ENCODE measurements at places on chromosomes 1 and 21. TPM values are rescaled to one million over a fixed set of nuclear protein-coding genes. Genes with fewer than 3 reads are reported as not detected.

DNA sequence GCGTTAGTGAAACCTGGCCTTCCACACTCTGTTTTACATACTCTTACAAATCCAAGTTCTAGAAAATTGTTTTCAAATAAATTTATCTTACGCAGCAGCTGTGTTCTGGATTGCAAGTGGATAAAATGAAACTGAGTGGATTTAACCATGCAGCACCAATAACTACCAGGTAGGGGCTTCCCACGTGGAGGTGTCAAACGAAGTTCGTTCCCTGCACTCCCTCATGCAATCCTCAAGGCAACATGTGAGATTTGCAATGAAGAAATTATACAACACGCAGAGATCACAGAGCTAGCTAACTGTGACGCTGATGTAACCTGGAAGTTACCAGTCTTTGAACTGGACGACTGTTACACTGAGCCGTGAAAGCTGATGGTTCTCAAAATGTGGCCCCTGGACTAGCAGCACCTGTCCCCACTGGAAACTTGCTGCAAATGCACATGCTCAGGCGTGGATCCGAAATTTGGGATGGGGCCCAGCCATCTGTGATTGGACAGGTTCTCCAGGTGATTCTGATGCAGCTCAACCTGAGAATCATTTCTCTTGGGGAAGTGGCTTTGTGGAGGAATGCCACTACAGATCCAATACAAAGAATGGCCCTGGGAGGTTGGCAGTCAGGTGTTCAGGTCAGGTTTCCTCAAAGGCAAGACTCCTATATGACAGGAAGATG lies 36.3 kb downstream of the RSPH1 start:
- DNase-seq: no peak

GREM2 gene
- 0.83 TPM for polyA plus RNA-seq

TSPEAR gene
- 0.53 TPM for polyA plus RNA-seq

CD247 gene
- 0.92 TPM for polyA plus RNA-seq

GRCh38 chr1:161492827-161493226 lies 12.4 kb upstream of the FCGR2A start:
- no peak for DNase-seq

DNA sequence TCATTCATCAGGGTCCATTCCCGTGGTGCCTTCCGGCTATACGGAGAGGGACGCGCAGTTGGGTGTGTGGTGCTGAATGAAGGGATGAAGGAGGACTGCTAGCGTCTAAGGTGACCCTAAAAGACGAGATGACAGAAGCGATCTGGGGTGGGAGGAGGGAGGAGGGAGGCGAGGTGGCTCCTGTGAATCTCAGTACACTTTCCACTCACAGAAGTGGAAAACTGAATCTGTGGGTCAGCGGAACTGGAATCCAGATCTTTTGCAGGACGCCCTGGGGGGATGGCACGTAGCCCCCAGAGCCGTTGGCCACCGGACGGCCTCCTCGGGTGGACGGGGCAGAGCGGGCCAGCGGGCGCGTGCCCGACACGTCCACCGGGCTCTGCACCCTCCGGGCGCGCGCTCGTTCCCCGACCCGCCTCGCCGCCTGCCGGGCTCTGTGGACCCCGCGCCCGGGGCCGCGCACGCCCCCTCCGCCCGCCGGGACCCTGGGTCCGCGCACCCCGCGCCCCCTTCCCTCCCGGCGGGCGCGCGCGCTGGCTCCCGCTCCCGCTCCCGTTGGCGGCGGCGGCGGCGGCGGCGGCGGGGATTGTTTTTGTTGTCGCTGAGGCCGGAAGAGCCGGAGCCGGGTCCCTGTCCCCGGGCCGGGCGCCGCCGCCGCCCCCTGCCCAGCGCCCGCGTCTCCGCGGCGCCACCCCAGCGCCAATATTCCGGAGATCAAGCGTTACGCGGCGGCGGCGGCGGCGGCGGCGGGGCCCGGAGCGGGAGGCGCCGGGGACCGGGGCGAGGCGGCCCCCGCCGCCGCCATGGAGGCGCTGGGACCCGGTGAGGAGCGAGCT lies at the start of gene AGO4:
Gene AGO4, plus strand, starts transcription at position 403 of the 836 bp plus-strand sequence. Its CDS starts 401 bp downstream, at position 804.
- DNase-seq: peak; percentile 47

CTSS gene
- 14.0 TPM for polyA plus RNA-seq

C8B gene
- polyA plus RNA-seq: not detected

GBP7 gene
- not detected for polyA plus RNA-seq

- no peak for DNase-seq
Observed at GRCh38 chr1:200036619-200037270, 9.2 kb downstream of the NR5A2 start.

DNA sequence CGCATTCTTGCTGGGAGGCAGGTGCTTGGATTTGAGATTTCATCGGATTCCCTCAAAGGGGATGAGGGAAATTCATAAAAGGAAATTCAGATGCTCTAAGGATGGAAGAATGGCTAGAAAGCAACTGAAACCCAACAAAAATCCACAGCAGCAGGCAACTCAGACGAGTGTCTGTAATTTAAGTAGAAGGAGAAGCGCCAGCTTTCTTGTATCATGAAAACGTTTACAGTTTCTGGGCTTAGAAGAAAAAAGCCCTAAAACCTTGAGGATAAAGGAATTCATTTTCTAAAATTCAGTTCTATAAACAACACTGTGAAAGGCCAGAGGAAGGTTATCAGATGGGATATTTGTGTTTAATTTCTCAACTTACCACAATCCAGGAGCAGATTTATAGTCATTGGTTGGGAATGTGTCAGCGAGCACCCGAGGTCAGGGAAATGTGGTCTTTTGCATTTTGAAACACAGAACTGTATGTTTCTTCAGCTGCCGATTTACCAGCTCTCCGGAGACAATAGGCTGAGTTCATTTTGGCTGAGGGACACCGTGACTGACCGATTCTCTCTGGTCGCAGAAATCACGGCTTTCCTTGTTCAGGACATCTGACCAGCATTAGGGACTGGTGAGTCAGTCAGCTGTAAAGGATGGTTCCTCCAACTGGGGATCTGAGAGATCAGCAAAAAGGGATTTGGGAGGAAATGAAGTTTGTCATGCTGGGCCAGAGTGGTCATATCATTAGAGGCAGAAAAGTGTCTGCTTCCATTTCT lies 111.6 kb upstream of the ERRFI1 start:
- DNase-seq: no peak

DNA sequence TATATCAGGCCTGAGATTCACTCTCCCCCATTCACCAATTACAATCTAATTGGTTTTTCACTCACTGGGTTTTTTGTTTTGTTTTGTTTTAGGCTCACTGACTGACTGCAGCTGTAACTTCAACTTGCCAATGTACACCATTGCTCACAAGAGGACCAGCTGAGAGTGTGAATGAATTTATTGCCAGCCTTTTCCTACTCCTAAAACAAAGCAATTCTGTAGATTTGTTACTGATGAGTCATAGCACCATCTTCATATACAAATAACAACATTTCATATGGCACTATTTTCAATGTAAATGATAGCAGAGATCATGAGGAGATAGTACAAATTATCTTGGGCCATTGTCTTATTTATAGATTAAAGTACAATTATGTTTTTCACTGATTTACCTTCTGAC lies 76.0 kb upstream of the DPYD start:
- no peak for DNase-seq

- DNase-seq: peak; percentile 41
Observed at GRCh38 chr1:76125473-76126219, 51.1 kb downstream of the ST6GALNAC3 start.

- DNase-seq: no peak
Observed at GRCh38 chr21:43600642-43601402, 58.5 kb downstream of the HSF2BP start.

RGS18 gene
- 2.8 TPM for polyA plus RNA-seq

- no peak for DNase-seq
Observed at GRCh38 chr1:206108635-206109034, 8.6 kb downstream of the AVPR1B start.

UBL4B gene
- polyA plus RNA-seq: not detected

DNA sequence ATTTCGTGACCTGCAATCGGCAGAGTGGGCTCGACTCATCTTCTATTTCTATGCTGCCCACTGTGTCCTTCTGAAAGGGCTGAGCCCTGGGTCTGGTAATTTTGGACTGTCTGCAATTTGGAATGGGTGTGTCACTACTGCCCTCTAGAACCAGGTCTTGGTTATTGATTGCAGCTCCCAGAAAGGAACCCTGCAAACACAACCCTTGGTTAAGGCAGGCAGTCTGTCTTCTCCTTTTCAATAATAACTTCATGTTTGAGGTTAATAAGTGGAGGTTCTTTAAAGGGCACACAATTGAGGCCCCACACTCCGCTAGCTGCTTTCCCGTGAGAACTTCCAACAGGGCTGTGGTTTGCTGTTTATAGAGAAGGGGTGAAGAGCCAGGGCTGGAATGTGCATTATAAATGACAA lies 79.9 kb upstream of the LYST start:
- no peak for DNase-seq

DNA sequence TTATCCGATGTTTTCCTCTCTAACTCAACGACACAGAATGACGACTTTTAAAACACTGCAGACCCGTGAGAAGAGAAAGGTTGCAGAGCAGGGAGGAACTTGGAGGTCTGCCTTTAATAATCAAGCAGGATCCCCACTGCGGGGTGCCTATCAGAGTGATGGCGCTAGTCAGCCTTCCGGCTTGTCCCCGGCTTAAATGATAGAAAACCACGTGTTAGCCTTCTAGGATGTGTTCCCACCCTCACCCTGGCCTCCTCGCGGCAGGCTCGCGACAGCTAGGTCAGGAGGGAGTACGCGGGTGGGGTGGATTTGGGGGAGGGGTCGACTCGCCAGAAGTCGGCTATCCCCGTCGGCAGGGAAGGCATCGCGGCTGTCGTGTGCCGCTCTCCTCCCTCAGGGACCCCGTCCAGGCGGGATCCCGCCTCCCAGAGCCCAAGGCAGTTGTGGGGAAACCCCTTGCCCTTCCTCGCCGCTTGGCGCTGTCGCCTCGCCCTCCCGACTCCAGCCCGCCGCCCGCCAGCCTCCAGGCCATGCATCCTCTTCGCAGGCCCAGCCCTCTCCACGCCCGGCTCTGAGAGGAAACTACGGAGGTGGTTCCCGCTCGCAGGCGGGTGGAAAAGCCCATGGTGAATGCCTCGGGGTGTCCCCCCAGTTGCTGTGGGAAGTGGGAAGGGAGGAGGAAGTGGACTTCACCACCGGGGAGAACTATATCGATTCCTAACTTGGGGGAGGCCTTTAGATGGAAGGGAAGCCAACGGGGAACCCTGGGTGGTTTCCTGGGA lies 1.1 kb upstream of the SMG7 start:
- peak; percentile 56 for DNase-seq

DNA sequence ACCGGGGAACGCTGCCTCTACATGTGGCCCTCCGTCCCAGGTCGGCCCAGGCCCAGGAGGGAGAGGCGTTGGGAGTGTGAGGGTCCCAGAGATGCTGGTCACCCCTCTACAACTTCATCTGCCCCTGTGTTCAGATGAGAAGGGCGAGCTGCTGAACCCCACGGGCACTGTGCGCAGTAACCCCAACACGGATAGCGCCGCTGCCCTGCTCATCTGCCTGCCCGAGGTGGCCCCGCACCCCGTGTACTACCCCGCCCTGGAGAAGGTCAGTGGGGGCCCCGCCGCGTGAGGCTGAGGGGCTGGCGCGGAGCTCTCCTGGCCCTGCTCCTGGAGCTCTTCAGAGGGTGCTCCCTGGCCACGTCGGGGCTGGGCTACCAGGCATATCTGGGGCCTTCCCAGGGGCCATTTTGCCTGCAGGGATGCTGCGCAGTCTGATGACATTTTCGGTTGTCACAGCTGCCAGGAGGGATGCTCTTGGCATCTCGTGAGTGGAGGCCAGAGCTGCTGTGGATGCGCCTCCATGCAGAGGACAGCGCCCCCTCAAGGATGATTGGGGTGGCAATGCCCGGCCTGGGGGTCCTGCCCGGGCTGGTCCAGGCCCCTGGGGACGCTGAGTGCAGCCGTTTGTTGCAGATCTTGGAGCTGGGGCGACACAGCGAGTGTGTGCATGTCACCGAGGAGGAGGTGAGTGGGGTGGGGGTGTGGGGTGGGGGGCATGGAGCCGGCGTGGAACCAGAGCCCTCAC lies 68.6 kb downstream of the PIK3CD start:
- DNase-seq: no peak

ASTN1 gene
- 1.6 TPM for polyA plus RNA-seq

- DNase-seq: no peak
Observed at GRCh38 chr1:34711485-34711884, 43.4 kb upstream of the GJB5 start.

DNA sequence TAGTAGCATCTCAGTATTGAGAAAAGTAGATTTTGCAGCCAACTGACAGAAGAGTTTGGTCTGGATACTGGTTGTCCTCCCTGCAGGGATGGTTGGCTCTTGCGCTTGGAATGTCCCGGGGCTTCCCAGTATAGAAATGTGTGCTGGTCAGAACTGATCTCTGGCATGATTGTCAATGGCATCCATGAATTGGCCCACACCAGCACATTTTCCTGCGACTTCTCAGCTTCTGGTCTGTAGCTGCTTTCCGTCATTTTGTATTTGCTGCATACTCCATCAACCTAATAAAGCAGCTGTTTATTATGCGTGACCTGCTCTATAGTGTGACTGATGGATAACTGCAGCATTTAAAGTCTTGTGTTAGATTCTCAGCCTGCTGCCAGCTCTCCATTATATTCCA lies 203.7 kb downstream of the S1PR1 start:
- DNase-seq: no peak

- no peak for DNase-seq
Observed at GRCh38 chr1:97654876-97655585, 265.8 kb downstream of the DPYD start.

DNA sequence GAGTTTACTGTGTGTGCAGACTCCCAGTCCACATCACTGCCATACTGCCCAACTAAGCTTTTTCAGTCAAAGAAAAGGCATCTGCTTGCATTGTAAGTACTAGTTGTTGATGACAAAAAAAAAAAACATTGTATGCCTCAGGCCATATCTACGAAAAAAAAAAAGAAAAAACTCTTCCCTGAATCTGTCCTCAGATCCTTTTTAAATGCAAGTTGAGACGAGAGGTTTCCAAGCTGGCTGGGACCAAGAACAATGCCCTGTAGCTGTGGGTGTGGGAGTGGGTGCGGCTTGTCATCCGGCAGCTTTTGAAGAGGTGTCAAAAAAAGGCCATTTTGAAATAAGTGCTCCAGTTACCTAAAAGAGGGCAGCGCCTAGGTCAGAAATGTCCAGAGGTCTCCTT lies 29.2 kb upstream of the HHAT start:
- no peak for DNase-seq

GRCh38 chr1:114008993-114009392 lies 29.7 kb downstream of the OLFML3 start:
- DNase-seq: no peak

- no peak for DNase-seq
Observed at GRCh38 chr1:180562640-180563025, 3.9 kb downstream of the OVAAL start.

SYCP1 gene
- 0.28 TPM for polyA plus RNA-seq

DNA sequence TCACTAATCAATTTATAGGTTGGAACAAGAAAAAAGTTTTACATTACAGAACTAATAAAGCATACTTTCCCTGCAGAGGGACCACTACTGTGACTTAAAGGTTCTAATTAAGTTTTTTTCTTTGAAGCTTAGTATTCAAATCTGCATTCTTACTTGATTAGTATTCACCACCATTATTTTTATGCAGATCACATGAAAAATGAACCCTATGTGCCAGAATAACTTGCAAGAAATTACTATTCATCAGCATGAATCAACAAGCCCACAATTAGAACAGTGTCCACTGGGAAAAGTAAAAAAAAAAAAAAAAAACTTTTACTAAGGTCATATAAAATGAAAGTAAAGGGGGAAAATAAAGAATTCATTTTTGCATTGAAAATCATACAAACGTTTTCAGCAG lies 90.8 kb downstream of the SMYD3 start:
- no peak for DNase-seq

- no peak for DNase-seq
Observed at GRCh38 chr1:59698386-59698785, 116.4 kb upstream of the HOOK1 start.

- no peak for DNase-seq
Observed at GRCh38 chr1:18855573-18855972, 3.9 kb downstream of the TAS1R2 start.

GRCh38 chr1:86841116-86841515 lies 72.8 kb downstream of the SELENOF start:
- DNase-seq: no peak

All from right renal cortex interstitium (tissue), 3 donors.